IPS DF 19.7 (cell line): ENCODE measurements at places on chromosomes 1 and 21.

GRCh38 chr1:221632072-221632471 is 109.8 kb downstream of the DUSP10 start:
- no peak for DNase-seq

DNA sequence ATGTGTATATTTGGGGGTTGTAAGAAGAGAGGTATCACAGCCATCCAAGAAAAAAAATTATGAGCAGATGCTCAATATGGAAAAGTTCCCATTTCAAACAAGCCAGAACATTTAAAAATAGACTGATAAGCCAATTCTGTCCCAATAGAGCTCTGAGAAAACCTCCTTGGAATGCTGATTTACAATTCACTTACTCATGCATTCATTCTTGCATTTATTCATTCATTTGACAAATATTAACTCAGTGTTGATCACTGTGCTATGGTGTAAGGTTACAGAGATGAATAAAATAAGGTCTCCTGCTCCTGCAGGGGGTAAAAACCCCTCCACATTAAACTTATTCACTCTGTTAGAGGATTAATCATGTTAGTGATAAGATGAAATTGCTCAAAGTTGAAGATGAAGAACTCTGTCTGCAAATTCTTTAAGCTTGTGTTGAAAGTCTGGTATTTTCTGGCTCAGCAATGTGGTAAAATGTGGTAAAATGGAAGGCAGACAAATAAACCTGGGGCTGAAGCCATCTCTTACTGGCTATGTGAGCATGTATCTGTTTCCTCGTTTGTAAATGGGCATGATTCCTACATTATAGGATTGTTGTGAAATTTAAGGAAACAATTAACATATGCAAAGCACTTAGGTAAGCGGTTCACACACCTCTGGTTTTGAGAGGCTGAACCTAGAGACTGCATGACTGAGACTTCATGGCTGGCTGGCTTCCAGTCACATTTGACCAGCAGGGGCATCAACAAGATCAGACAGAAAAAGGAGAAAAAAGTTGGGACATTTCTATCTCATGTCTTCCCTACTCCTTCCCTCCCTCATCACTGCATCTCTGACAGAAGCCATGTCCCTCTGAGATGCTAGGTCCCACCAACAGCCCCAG is 45.0 kb upstream of the DAB1 start:
- no peak for DNase-seq

GRCh38 chr1:21468599-21468998 is 28.7 kb downstream of the NBPF3 start:
- peak; percentile 40 for DNase-seq

GRCh38 chr1:78829644-78830043 is 176.9 kb downstream of the ADGRL4 start:
- DNase-seq: no peak

DNA sequence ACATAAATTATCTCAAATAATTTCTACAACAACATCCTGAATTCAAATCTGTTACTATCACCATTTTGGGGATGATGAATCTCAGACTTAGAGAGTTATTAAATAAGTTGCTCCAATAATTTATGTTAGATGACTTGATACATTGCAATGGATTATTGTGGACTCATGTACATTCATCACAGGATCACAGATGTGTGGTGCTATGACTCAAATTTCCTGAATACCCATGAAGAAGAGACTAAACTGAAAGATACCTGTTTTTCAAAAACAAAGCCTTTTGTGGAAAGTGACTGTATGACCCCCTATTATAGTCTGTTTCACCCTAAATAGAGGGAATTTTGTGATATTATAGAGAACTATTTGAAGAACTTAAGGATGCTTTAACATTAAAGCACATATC is 315.0 kb downstream of the PLA2G4A start:
- DNase-seq: no peak

GRCh38 chr1:60386249-60386648 is 312.7 kb upstream of the C1orf87 start:
- no peak for DNase-seq

DNA sequence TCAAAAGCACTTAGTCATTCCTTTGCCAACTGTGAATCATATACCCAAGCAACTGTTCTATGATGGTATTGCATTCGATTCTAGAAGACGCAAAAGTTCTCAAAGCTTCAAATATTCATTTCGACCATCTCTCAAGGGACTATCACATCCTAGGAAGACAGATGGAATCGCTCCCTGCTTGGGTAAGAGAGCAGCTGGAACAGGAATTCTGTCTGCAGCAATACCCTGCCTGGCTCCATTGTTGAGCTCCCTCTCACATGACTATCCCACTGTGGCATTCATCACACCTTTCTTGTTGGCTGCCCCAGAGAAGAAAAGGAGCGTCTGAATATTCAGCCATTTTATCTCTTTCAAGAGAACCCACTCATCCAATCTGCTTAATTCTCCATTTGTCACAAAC is 397.7 kb downstream of the NTNG1 start:
- DNase-seq: no peak

DNA sequence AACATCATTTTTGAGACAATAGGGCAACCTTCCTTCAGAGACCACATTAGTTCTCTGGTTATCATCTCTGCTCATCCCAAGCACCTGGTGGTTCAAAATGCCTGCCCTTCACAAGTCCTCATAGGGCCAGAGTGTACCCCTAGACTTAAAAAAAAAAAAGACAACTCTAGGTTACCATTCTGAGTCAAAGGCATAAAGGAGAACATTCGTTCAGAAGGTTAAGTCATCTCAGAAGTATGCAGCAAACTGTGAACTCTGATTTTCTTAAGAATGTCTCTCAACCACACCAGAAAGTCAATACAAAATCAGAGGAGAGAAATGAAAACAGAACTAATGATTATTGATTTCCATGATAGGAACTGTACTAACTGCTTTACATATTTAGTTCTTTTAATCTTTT is 9.2 kb upstream of the BEND5 start:
- no peak for DNase-seq

DNA sequence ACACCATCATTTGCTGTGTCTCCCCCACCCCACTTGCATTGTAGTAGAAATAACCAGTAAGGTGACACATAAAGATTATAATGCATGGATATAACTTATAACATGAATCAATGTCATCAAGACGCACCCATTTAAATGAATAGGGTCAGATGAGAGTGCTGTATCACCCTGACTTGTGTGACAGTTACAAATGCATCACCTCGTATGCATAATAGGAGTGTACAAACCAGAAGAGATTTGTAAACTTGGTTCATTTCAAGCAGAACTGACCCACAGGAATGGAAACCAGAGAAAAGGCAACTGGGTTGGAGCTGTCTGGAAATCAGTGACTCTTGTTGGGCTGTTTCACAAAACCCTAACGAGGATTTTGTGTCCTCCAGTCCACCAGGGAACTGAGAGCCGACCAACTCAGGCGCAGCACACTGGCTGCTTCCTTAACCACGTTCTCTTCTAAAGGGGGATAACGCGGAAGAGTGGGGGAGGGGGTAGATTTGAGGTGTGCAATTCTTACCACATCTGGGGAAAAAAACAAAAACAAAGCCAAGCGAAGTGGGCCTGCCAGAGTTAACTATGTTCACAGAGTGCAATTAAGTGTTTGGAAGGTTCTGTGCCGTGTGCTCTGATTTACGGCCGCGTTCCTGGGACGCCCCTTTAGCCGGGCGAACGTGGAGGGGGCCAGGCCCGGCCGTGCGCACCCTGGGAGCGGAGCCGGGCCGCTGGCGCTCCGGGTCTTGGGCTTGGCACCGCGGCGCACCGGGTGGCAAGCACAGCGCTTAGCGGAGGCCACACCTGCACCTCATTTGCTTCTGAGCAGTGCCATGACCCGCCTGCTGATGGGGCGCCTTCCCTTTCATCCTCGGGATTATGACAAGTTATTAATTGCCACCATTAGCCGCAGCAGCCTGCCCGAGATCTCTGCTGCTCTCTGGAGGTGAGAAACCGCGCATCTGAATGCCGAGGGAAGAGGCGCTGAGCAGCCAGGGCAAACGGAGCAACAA is 248.8 kb upstream of the FOXD3 start:
- DNase-seq: no peak

DNA sequence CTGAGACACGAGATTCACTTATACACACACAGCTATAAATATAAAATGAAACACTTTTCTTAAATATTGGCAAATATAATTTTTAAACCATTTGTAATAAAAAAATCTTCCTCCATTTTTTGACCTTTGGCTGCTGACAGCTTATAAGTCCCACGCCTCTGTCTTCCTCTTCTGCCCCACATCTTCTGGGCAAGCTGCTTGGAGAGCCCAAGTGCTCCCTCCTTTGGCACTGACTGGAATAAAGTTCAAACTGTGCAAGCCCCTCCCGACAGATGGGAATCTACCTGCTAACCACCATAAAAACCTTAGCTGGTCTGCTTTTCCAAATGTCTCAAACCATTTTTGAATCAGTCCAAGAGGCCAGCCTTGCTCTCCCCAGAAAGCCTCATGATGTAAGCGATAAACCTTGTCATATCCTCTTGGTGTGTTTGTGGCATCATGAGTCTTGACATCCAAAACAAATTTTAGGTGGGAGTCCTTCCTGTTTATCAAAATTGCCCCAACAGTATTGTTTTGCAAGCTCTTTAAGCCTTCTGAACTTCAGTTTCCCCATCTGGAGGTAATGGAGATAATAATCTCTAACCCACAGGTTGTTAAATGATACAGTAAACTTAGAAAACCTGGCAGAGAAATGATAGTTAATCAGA is 99.8 kb downstream of the SNX7 start:
- peak; percentile 15 for DNase-seq

DNA sequence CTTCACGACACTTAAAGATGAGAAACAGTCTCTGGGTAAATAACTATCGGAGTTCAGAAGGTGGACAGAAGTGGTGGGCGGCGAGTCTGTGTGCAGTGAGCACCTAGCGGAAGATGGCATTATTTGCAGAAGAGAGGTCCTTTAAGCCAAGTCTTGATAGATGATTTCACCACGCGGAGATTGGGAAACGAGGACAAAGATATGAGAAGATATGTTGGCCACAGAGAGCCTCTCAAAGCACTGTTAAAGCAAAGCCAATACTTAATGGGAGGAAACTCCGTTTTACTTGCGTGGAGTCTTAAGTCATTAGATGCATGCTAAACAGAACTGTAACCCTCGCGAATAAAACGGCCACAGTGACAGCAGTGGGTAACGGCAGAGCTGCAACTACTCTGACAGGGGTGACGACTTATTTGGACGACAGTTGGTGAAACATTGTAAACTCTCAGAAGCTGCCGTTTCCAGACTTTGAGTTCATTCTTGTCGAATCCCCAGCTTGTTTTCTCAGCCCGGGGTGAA is 577 bp upstream of the CEP350 start:
- DNase-seq: no peak

DNA sequence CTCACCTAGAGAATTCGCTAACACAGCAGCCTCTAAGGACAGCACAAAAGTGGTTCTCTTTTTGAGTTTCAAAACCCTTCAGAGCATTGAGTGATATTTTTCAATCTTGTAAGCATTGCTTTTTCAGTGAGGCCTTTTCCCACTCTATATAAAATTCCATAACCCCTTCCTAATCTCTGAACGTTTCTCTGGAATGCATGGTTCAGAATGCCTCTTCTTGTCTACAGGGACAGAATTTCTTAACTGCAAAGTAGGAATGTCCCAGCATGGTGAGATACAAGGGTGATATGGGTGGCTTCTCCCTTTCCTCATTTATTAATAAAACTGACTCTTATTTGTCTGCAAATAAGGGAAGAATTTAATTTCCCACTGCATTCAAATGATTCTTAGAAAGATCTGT is 377.9 kb downstream of the LTN1 start:
- DNase-seq: no peak

GRCh38 chr1:162943622-162944021 is 82.6 kb upstream of the CCDC190 start:
- no peak for DNase-seq

- no peak for DNase-seq
Observed at GRCh38 chr1:55034476-55035133, 4.7 kb upstream of the PCSK9 start.

- no peak for DNase-seq
Observed at GRCh38 chr1:100360790-100361510, 8.6 kb downstream of the CDC14A start.

GRCh38 chr1:229756666-229757065 is 130.6 kb downstream of the URB2 start:
- no peak for DNase-seq

GRCh38 chr1:35454176-35454575 is 103.0 kb downstream of the KIAA0319L start:
- DNase-seq: no peak

DNA sequence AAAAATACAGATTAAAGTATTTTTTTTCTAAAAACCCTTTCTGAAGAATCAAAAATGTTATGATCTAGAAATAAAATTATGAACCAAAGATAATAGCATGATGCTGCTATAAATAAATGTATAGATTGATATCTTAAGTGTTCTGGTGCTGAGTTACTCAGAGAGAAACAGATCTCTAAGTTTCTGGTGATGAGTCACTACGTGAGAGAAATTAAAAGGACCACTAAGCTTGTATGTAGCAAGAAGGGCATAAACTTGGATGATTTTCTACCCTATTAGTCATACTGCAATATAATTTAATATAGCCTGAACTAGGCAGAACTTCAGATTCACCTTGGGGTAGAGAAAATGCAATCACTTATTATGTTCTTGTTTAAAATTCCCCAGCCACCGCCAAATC is 514.8 kb downstream of the AMY1C start:
- no peak for DNase-seq

- no peak for DNase-seq
Observed at GRCh38 chr1:14110040-14110439, 410.1 kb downstream of the PRDM2 start.

GRCh38 chr1:21260405-21261125 is 29.7 kb downstream of the ECE1 start:
- no peak for DNase-seq

DNA sequence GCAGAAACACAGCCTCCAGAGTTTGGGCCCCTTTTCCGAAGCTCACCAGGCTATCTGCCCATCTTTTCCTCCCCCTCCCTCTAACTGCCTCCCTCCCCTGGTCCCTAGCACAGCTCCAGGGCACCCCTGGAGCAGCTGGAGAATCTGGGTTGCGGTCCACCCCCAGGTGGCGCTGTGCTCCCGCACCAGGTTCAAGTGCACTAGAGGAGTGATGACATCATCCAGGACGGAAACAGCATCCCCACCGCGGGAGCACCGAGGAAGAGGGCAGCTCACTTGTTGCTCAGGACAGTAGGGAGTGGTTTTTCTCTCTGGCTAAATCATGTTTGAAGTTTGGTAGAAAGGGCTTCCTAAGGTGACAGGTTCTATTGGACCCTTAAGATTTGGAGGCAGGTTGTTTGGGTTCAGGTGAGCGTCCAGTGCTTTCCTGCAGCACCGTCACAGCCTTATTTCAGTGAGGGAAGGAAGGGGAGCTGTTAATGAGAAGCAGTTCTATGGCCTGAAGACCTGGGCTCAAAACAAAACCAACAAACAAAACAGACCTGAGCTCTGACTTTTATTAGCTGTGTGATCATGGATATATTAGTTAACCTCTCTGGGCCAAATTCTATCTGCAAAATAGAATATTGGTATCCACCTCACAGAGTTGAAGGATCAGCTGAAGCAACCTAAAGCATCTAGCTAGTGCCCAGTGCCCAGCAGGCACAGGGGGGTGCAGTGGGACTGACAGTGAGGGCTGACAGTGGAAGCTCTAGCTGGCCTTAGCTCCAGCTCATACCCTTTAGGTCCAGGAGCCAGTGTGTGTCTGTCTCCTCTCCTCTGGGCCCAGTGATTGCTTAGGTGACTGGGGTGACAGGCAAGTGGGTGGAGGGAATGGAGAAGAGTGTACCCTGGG is 7.5 kb downstream of the SHISA4 start:
- peak; percentile 82 for DNase-seq
